ENCODE measurements at places on chromosomes 2 and 18.

- DNase-seq = no peak
Observed at GRCh38 chr18:5625076-5625475, 81.3 kb upstream of the EPB41L3 start.

GRCh38 chr2:221726894-221727513 is 154.9 kb upstream of the EPHA4 start:
- no peak for DNase-seq

DNA sequence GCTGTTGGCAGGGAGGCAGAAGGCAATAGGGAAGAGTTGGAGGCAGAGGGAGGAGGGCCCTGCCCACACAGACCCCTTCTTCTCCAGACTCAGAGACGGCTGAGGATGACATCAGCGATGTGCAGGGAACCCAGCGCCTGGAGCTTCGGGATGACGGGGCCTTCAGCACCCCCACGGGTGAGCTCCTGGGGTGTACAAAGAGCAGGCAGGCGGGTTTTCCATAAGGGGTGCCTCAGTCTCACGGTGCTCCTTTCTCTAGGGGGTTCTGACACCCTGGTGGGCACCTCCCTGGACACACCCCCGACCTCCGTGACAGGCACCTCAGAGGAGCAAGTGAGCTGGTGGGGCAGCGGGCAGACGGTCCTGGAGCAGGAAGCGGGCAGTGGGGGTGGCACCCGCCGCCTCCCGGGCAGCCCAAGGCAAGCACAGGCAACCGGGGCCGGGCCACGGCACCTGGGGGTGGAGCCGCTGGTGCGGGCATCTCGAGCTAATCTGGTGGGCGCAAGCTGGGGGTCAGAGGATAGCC is 10.0 kb downstream of the SPEG start:
- no peak for DNase-seq

- DNase-seq = no peak
Observed at GRCh38 chr2:25383806-25384205, 42.1 kb upstream of the DNMT3A start.

DNA sequence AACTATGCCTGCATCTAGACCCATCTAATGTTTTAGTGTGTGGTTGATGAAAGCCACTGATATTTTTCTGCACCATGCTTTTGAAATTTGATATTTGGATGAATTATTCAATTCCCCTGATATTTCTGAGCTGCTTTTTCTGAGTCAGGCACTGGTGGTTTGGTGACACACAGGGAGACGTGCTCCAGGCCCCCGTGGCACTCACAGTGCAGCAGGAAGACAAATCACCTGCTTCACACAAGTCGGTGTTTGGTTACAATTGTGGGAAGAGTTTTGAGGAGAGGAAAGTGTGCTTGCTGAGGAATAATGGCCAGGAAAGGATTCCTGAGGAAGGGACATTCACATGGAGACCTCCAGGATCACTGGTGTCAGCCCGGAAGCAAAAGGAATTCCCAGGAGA is 179.7 kb downstream of the ACKR3 start:
- DNase-seq = no peak

- no peak for DNase-seq
Observed at GRCh38 chr2:72819501-72819900, 6.3 kb downstream of the EXOC6B start.

DNA sequence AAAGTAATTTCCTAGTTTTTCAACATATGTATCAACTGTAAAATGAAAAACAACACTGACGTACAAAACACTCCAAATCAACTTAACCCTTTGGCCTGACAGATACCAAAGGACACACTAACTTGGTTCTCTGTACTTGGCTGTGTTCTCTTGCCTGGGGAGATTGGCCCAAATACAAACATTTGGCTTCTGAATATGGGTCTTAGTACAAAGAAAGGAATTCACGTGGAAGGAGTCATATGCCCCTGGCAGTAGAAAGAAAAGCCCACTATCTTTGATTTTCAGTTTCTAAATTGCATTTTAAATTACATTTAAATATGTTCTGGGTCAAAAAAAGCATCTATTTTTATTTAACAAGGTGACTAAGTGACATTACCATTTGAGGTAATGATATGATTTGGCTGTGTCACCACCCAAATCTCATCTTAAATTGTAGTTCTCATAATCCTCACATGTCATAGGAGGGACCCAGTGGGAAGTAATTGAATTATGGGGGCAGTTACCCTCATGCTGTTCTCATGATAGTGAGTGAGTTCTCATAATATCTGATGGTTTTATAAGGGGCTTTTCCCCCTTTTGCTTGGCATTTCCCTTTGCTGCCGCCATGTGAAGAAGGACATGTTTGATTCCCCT is 153.6 kb upstream of the CCDC195 start:
- DNase-seq = no peak

GRCh38 chr2:203811491-203812221 is 55.9 kb upstream of the CTLA4 start:
- DNase-seq = peak; percentile 11

DNA sequence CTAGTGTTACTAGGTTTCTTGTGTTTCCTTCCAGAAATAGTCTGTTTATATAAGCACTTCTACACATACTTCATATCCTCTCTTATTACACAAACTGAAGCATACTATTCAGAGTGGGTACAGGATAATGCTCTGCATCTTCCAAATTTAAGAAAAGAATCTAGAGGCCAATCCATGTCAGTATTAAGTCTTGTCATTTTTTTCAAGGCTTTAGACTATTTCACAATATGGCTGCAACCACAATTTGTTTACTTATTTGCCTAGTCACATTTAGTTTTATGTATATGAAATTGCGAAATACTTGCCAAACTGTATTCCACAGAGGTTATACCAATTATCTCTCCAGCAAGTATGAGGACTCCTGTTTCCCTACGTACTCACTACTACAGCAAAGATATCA is 27.9 kb downstream of the IWS1 start:
- DNase-seq = no peak

DNA sequence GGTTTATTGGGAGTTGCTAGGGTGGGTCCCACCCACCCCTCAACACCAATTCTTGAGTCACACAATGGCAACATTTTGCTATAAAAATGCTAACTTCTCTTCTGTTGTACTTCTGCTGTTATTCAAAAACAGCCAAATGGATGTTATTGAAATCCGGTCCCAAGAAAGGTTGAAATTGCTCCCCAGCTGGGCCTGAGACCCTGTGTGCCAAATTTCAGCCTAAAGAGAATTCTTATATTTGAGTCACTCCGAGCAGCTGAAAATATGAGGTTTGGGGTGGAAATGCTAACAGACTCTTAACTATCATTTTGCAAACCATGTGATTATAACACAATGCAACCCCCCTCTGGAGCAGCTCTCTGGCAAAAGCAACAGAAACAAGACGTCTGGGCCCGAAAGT is 27.0 kb upstream of the ACVR1 start:
- DNase-seq = no peak

- no peak for DNase-seq
Observed at GRCh38 chr2:71736091-71736861, 282.9 kb downstream of the DYSF start.

GRCh38 chr2:28613186-28613585 is 117.3 kb downstream of the PLB1 start:
- DNase-seq = no peak

DNA sequence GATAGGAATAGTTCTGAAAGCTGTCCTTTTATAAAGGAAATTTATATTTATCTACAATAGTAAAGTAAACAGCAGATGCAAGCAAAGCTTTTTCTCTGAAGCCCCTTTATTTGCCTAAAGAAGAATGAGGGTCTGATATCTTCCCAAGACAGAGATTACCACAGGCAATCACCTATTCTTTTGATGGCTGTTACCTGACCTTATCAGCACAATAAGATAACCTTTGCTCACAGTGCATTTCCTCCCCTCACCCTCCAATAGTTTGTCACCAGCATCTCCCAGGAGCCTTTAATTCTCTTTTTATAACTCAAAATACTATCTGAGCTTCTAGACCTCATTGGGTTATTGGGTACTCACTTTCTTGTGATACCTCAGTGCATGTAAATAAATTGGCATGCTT is 6.5 kb upstream of the CFAP221 start:
- DNase-seq = no peak

- no peak for DNase-seq
Observed at GRCh38 chr2:119760237-119760955, 674 bp downstream of the PTPN4 start.

DNA sequence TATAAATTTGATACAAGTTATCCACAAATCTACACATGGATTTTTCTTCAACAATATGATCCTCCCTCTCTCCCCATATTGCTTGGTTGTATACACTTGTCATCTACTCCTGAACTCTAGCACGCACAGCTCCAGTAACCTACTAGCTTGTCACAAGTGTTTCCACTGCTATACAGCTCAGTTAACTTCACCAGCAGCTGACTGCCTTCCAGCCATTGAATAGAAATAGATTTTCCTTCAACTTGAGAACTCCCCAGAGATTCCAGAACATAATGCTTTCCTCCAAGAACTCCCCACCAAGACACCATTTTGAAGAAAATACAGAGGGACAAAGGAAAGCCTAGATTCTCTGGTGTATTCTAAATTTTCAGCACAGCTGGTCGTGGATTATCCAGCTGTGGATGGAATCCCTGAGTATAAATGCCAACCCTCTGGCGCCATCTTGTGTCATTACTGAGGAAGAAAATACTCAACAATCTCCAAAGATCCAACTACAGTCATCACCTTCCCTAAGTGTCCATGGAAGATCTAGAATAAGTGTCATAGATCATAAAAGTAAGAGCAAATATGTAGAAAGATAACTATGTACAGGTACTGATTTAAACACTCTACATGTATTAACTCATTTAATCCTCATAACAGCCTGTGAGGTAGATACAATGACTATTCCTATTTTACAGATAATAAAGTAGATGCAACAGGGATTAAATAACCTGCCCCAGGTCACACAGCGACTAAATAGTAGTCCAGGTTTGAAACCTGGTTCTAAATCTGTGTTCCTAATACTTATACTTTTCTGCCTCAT is 156.7 kb downstream of the ARHGAP28 start:
- no peak for DNase-seq

DNA sequence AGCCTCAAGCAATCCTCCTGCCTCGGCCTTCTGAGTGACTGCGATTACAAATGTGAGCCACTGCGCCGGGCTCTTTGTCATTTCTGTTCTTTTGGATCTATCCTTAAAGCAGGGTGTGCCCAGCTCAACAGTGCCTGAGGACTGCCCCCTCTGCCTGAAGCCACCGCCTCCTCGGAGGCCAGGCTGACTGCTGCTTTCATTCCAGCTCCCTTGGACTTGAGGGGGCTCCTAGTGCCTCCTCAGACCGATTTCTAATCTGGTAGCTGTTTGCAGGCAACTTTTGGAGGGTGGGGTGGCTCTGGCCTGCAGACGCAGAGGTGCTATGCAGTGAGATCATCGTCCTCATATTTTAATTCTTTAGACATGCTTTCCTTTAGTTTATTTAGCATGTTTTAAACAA is 35.9 kb upstream of the KLF11 start:
- DNase-seq = no peak

DNA sequence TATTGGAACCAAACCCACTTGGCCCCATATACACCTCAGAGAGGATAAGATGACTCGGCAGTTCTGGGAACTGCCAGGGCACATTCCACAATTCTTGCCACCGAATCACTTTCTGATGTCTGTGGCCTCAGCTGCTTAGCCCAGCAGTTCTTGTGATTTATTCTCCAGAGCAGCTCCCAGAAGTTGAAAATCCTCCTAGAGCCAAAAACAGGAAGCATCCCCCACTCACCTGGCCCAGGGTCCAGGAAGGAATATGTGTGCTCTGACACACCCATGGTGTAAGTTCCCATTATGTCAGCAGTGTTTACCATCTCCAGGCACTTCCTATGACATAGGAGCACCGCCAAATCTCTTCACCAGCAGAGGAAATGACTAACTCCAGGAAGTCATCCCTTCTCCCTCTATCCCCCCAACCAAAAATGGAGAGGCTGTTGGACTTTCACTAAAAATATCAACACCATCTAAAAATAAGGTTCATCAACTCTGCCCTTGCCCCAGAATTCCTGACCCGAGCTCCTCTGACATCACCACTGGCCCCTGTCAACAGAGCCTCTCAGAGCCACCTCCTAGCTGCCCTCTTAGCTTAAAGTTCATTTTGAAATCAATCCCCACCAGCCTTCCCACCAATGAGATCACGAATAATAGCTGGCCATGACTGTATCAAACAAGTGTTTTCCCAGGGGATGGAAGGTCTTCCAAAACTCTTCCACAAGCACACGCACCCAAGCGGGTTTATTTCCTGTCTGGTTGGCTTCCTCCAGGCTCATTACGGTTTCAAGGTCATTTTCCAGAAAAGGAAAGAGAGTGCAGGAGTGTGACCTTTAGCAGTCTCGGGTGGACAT is 223.1 kb upstream of the PARD3B start:
- no peak for DNase-seq

DNA sequence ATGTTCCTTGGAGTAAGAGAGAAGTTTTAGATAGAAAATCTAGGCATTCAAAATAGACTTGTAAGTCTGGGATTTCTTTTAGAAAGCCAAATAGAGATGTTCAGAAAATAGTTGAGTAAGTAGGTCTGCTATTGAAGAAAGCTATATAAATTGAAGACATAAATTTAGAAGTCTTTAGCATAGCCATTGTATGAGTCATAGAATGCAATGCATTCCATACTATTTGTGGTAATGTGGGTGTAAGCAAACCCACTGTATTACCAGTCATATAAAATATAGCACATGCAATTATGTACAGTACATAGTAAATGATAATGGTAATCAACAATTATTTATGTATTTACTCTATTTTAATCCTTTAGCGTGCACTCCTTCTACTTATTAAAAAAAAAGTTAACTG is 14.1 kb downstream of the MC4R start:
- DNase-seq = no peak

GRCh38 chr2:69815717-69816116 is 13.7 kb upstream of the GMCL1 start:
- DNase-seq = no peak

DNA sequence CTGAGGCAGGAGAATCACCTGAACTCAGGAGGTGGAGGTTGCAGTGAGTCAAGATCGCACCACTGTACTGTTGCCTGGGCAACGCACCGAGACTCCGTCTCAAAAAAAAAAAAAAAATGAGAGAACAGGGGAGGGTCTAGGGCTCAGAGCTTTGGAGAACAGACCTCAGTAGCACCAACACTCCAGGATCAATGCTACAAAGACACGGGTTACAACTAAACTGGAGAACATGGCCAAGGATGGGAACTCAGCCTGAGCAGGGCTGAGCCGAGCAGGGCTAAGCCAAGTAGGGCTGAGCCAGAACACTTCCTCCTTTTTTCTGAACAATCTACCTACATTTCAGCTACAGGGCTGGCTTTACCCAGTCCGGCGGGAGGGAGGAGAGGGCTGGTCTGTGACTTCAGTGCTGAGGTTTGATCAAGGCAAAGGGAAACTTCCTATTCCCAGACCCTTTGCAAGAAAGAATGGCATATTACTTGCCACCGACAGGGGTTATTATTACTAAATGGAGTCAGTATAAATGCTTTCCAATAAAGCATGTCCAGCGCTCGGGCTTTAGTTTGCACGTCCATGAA is 2.9 kb upstream of the CASP8 start:
- DNase-seq = peak; percentile 16

GRCh38 chr18:12770469-12771219 is 67.8 kb downstream of the PSMG2 start:
- DNase-seq = no peak

DNA sequence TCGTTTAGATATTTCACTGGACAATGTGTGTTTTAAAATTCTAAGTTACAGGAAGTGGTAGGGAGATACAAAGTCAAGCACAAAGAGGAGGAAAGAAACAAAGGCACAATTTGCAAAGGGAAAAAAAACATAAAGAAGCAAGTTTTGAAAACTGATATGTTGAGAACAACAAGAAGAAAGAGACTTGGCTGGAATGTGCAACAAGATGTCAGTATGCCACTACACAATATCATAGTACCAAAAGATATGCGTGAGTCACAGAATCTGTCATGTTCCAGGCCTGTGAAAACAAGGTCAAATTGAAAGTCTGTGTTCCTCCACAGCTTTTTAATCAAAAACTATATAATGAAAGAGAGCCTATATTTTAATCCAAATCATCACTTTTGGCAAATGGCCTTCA is 12.0 kb downstream of the EXOC6B start:
- DNase-seq = no peak
